ENCODE measurements at places on chromosomes 3 and 15.

DNA sequence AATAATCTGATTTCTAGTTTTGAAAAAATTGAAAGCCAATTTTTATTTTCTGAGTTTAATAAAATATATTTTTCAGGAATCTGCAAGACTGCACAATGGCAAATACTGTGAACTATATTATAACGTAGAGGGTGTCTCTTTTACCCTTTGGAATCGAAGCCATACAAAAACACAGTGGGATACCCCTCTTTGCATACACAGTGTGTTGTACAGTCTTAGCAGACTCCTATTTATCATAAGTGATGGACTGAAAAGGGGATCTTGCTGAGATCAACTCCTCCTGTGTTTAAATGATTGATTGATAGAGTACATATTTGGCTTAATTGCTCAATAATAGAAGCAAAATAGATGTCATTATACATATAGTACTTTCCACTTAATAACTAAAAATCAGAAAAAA lies 981.2 kb downstream of the NSUN3 start:
- DNase-seq = no peak

- peak; percentile 29 for DNase-seq
Measured at GRCh38 chr15:73009066-73010056, 42.9 kb upstream of the NEO1 start.

- DNase-seq = peak; percentile 52
Measured at GRCh38 chr15:40511472-40512133, 40.8 kb downstream of the CHST14 start.

- no peak for DNase-seq
Measured at GRCh38 chr3:31064021-31064420, 169.6 kb upstream of the GADL1 start.

GRCh38 chr15:23853286-23853685 lies 166.2 kb upstream of the NDN start:
- no peak for DNase-seq

DNA sequence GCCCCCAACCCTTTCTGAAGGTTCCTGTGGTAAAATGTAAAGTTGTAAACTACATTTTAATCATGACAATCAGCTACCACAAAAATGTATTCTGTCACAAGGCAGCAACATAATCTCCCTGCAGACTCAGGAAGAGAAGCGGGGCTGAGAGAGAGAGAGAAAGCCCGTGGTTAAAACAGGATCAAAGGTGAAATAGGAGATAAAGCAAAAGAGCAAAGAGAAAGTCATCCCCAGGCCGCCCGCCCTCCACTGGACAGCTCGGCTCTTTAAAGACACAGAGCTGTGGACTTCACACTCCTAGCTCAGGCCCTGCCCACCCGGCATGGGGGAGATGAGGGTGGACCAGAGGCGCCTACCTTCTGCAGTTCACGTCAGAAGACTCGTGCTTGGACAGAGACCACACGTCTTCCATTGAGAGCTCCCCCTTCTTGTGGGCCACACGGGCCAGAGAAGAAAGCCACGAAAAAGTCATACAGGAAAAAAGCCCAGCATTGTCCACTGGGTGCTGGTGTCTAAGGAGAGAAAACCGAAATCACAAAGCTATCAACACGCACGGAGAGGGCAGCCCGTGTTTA lies 29.4 kb downstream of the ABCC5 start:
- DNase-seq = no peak

GRCh38 chr3:161310649-161311423 lies 60.5 kb downstream of the SPTSSB start:
- DNase-seq = no peak

GRCh38 chr3:25557694-25558093 lies 107.0 kb downstream of the TOP2B start:
- no peak for DNase-seq

- DNase-seq = no peak
Measured at GRCh38 chr15:68276668-68277067, 877 bp upstream of the FEM1B start.

DNA sequence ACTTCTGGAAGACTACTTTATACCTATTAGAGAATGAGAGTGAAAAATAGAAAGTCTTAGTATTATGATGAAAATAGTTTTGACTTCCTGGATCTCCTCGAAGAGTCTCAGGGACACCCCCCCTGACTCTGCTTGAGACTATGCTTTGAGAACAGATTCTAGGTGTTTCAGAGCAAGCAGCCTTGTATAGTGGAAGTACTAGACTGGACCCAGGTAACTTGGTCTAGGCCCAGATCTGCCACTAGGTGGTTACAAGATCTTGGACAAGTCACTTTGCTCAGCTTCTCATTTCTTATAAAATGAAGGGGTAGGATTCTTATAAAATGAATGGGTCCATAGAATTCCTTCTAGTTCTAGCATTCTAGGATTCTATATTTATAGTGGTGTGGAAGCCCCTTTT lies 9.1 kb downstream of the ABHD5 start:
- no peak for DNase-seq

GRCh38 chr3:43155464-43156121 lies 49.7 kb upstream of the POMGNT2 start:
- peak; percentile 22 for DNase-seq

GRCh38 chr3:172569128-172570008 lies 46.1 kb upstream of the TNFSF10 start:
- no peak for DNase-seq

DNA sequence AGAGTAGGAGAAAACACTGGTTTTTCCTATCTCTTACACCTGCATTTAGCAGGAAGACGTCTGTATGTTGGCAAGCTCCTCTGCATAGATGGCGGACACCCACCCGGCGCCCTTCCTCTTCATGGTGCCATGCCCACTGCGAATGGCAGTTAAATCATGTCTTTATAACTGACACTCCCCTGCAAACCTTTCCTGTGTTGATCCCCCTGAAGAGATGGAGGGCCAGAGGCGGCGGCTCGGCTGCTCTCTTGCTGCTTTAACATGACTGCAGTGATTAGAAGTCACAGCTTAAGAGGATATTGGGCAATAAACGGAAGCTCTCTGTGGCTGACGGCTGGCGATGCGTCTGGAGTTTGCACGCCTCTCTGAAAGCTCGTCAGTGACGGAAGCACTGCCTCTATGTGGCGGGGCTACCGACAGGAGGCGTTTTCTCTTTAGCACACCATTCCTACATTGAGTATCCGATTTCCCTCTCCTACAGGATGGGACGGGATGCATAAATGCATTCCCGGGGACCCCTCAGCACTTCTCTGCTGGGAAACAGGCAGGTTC lies 25.5 kb upstream of the SNRPA1 start:
- DNase-seq = no peak

- no peak for DNase-seq
Measured at GRCh38 chr3:55704521-55704920, 217.4 kb upstream of the WNT5A start.

Measured in prostate gland (tissue), 2 donors.